ENCODE measurements at places on chromosomes 6 and 20.

- DNase-seq = peak; percentile 64
Measured at GRCh38 chr6:157020398-157020797, 243.2 kb downstream of the ARID1B start.

GRCh38 chr20:46735436-46735835, 26.0 kb downstream of the SLC2A10 start:
- no peak for DNase-seq

- no peak for DNase-seq
Measured at GRCh38 chr20:1371202-1371782, 21.6 kb downstream of the FKBP1A start.

- DNase-seq = peak; percentile 78
Measured at GRCh38 chr20:24994470-24995368, 2.2 kb upstream of the APMAP start.

DNA sequence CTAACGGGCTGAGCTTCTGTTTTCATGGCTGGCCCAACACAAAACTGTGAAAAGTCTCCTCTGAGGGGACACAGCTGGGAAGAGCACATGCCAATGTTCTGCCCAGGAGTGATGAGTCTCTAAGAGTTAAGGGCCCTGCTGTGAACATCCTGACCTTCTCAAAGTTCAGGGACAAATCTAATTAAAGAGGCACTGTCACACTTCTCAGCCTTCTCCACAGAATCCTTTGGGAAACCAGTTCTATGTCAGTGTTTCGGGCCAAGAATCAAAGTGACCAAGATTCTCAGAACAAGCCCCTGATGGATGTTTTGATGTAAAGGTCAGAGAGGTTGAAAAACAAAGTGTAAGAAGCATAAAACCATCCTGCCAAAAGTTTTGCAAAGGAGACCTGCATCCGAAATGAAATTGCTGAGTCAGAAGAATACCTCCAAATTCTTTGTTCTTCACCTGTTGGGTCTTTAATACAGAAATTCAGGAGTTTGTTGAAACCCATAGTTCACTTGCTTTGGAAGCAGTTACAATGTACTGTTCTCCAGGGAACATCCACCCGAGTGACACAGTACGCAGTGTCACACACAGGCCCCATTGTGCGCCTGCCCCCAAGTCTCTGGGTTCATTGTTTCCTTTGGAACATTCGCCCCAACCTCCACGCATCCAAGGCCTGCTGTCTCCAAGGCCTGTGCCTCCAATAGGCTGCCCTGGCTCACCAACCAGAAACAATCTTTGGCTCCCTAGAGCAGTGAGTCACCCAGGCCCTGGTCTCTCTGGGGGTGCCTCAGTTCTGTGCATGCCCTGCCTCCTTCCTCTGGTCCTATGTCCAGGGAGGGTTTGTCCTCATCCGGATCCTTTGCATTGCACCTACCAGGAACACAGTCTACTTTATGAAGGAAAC, 65.5 kb upstream of the QKI start:
- no peak for DNase-seq

GRCh38 chr20:17828598-17829144, 128.9 kb downstream of the BANF2 start:
- no peak for DNase-seq

DNA sequence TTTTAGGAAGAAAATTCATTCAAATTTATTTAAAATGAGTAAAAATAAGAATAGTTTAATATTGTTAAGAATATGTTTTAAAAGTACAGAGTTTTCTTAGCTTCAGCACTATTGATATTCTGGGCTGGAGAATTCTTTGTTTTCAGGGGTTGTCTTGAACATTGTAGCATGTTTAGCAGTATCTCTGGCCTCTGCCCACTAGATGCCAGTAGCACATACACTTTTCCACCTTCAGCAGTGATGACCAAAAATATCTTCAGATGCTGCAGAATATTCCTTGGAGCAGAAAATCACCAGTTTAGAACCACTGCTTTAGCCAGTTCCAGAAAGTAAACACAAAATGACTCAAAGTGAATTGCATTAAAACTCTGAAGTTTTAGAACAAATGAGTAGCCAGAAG, 19.4 kb upstream of the SDHAF4 start:
- DNase-seq = peak; percentile 23

GRCh38 chr6:44667226-44667625, 279.7 kb downstream of the CDC5L start:
- DNase-seq = peak; percentile 99

- no peak for DNase-seq
Measured at GRCh38 chr6:168373389-168373788, 53.8 kb upstream of the DACT2 start.

DNA sequence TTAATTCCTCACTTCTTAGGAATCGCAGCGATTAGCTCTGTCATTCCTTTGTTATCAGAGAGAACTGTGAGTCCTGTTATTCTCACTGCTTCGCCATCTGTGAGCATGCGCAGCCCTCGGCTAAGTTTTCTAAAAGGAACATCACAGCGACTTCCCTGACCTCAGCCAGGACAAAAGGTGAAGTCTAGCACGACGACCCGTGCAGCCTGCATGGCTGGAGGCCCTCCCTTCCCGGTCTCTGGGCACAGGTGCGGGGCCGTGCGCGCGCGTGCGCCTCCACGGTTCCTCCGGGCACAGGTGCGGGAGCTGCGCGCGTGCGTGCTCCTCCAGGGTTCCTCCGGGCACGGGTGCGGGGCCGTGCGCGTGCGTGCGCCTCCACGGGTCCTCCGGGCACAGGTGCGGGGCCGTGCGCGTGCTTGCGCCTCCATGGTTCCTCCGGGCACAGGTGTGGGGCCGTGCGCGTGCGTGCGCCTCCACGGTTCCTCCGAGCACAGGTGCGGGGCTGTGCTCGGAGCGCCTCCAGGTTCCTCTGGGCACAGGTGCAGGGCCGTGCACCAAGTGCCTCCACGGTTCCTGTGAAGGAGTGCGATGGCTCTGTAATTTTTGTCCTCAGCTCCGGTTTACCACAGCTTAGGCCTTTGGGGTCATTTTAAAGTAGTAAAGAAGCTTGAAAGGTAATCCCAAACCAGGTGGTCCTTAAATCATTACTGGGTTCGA, 212.3 kb downstream of the ERMARD start:
- no peak for DNase-seq

DNA sequence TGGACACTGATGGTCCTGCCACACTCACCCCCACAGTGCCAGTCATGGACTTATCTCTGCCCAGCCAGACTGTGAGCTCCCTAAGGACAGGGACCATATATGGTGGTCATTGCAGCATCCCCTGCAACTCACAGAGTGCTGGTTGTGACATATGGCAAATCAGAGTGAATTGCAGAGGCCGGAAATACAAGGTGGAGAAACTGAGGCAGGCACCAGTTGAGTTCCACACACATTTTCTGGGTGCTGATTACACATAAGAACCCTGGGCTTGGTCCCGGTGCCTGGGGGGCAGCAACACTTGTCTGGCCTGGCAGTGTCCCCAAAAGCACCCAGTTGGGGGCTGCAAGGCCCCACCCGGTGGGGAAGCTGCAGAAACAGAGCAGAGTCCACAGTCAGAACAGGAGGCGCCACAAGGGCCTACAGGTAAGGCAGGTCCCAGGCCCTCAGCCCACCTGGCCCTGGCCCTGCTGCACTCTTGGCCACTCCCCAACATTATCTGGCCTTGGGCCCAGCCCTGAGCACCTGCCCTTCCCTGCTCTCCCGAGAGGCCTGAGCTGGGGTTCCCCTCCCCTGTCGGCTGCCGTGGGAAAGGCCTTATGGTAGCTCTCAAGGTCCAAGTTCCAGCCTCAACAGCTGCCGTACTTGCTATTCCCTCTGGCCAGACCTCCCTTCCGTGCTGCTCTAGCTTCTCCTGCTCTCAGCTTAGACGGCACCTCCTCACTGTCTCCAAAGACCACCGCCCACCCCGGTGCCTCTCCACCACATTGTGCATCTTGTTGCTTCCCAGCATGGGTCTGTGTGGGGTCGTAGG, 140.8 kb upstream of the PTPN1 start:
- DNase-seq = no peak

DNA sequence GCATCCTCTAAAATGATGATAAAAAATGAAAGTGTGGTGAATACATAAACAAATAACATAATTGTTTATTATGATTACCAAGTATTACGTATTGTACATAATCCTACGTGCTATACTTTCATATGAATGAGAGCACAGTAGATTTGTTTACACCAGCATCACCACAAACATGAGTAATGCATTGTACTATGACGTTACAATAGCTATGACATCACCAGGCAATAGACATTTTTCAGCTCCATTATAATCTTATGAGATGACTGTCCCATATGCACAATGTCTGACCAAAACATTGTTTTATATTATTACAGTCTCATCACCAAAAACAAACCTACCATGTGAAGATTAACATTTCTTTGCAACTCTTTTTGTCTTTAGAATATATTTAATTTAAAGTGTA, 225.7 kb upstream of the TENT5A start:
- DNase-seq = no peak

DNA sequence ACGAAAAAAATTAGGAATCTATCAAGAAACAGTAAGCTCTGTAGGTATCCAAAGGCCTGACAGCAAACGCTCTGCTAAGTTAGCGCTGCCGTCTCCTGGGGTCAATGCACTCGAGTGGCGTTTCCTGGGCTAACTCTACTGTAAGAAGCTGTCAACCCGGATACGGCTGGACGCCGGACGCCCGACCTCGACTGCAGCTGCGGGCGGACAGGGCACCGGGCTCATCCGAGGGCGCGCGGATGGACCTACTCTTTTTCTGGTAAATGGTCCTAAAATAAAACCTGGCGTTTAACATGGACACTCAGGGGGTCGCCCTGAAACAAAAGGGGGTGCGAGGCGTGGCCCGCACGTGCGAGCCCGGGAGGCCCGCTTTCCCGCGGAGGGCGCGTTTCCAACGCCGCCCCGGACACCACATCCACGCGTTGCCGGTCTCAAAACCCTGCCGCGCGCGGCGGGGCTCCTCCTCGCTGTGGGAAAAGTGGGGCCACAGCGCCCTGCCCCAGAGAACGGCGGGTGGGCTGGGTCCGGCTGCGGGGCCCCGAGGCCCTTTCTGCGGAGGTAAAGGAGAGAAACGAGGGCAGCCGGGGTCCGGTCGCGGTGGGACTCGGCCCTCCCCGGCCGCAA, 537 bp downstream of the TCP1 start:
- DNase-seq = peak; percentile 44

DNA sequence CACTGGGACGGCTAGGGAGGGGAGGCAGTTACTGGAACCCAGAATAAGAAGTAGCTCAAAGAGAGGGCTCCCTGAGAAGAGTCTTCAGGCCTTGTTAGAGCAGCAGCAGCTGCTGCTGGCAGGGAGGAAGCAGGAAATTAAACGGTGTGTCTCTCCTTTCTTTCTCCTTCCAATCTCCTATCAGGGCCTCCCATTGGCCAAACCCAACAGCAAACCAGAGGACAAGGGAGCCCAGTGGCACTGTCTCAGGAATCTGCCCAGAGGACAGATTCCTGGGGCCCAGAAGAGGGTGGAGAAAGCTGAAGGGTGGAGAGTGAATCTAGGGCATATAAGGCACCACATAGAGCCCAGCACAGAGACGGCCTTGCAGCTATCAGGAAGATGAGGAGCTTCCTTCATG, 10.2 kb downstream of the BTN3A1 start:
- DNase-seq = peak; percentile 28

GRCh38 chr20:38855356-38855755, 49.9 kb downstream of the PPP1R16B start:
- peak; percentile 30 for DNase-seq

DNA sequence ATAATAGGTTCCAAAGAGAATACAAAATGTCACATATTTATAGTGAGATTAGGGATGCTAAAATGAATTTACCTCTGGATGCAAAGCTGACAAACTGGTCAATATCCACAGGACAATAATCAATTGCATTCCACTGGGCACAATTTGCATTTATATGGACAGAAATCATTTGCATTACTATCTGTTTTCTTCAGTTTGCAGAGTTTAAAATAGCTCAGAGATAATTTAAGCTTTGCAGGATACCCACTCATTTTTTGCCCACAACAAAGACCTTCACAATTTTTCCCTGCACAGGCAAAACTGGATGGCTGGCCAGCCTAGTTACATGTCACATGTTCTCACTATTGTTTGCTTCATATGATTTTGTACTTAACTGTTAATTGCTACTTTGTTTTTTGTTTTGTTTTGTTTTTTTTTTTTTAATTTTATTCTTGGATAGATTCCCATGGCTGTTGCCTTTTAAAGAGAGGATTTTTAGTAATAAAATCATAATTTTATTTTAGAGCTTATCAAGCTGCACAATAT, 483.5 kb downstream of the UTRN start:
- no peak for DNase-seq

DNA sequence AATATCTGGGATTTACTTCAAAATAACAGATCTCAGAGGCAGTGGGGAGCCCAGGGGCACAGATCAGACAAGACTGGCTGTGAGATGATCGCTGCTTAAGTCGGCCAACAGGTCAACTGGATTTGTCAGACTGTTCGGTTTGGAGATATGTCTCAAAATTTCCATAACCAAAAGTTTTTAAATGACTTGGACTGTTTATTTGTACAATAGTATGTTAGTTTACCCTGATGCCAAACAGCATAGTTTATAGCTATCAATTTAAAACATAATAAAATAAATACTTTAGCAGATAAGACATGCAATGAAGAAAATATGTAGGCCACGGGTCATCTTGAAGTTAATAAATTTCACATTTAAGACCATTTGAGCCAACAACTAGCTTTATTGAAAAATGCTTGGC, 126.7 kb downstream of the IRF4 start:
- DNase-seq = no peak

- peak; percentile 89 for DNase-seq
Measured at GRCh38 chr6:43972913-43973300, 154.3 kb downstream of the MRPL14 start.

- no peak for DNase-seq
Measured at GRCh38 chr6:16494793-16495192, 256.4 kb downstream of the GMPR start.

DNA sequence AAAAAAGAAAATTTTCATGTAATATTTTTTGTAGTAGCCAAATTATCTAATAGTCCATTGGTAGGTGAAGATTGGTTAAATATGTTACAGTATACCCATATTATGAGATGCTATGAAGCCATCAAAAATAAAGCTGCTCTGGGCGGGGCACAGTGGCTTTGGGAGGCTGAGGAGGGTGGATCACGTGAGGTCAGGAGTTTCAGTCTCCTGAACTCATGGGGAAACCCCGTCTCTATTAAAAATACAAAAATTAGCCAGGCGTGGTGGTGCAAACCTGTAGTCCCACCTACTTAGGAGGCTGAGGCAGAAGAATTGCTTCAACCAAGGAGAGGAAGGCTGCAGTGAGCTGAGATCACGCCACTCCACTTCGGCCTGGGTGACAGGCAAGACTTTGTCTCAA, 360.5 kb downstream of the KIF16B start:
- no peak for DNase-seq

DNA sequence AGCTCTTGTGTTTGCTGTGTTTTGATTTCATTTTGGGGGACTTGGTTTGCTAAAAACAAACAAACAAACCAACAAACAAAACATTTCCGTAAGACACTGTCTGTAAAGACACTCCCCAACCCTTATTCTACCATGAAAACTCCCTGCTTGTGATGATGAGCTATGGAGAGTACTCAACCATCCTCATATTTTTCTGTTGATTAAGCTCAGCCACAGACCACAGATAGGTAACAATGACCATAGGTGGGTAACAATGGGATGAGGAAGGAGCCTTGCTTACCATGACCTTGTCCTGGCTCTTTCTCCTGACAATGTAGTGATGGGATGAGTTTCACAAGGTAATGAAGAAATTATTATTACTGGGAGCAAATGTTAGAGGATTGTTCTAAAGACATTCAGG, 11.4 kb upstream of the FAM83B start:
- DNase-seq = no peak

- peak; percentile 32 for DNase-seq
Measured at GRCh38 chr20:37327748-37328147, 18.2 kb upstream of the SRC start.

- DNase-seq = no peak
Measured at GRCh38 chr6:68333442-68333841, 301.6 kb upstream of the ADGRB3 start.

- no peak for DNase-seq
Measured at GRCh38 chr6:145562771-145563615, 172.3 kb downstream of the EPM2A start.
